Skeletal muscle cell (primary cell): ENCODE measurements at places on chromosomes 16 and 17.
A peak's percentile ranks its signal among the peaks of the same experiment; 100 is the strongest.

- peak; percentile 93 for DNase-seq
Measured at GRCh38 chr17:42814633-42815399, 9.3 kb downstream of the BECN1 start.

GRCh38 chr17:63692195-63692816, 7.6 kb downstream of the LIMD2 start:
- no peak for DNase-seq

DNA sequence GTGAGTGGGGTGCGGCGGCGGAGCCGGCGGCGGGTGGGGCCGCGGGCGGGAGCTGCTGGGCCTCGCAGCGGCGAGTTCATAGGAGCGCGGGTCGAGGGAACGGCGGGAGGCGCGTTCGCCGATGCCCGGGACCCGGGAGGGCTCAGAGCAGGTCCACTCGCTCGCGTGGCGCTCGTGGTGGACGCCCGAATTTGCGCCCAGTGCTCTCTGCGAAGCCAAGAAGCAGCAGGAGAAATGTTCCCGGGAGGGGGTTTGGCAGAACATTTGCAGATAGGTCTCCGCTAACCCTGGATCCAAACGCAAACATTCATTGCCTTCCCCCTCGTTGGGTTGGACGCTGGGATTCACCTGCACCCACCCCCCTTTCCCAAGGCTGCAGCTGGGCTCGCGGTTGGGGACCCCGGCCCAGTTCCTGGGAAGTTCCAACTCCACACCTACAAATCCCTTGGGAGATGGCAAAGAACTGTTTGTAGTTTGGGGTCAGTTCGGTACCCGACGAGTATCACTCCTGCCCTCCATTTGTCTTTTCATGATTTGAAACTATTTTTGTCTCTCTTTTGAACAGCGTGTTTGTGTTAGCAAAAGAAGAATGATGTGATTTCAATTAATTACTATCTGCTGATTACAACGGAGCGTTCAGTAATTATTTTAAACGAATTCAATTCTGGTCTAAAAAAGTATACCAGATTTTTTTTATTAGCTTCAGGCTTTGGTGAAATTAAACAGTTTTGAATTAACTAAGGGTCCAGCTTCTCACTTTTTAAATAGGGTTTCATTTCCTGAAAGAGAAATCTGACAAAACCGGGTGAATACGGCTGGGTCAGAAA, 2.3 kb downstream of the NTN1 start:
- no peak for DNase-seq

- DNase-seq = no peak
Measured at GRCh38 chr17:18184143-18185031, 759 bp downstream of the ALKBH5 start.

DNA sequence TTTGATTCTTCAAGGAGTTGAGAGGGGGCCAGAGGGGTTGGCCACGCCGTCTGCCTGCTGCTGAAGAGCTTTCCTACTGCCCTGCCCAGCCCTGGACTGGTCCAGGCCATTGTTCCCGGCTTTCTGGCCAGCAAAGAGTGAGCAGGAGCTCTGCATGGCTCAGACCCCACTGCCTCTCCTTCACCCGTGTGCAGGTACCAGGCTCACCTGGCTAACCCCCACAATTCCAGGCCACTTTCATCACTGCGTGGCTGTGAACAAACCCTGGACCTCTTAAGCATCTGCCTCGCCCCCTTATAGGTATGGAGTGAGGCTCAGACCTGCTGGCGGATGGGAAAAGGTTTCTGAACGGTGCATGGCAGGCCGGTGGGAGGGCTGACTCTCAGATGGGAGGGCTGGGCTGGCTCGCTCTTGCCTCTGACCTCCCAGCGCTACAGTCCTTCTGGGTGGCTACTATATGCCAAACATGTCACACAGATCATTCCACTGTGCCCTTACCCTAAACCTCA, 8.9 kb downstream of the ZNF319 start:
- no peak for DNase-seq

DNA sequence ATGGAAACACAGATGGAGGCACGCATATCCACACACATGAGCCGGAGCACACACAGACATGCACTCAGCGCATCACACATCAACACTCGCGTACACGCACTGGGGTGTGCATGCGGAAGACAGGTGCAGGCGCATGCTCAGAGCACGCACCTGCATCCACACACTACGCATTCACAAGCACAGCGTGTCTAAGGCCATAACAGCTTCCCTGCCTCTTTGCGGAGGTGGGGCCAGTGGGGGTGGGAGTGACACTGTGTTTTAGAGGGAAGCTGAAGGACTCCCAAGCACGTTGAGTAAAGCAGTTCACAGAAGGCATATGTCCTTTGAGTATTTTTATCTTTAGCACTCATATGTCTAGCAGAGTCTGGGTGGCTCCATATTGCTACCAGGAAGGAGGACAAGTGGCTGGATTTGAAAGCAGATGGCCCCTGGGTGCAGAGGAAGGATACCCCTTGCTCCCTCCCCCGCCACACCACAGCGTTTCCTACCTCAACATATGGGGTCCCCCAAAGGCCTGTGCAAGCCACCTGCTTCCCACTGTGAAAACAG, 68.6 kb upstream of the TOB1 start:
- DNase-seq = no peak

GRCh38 chr16:280552-280951, at the start of gene ARHGDIG:
TSS of gene ARHGDIG (plus strand) at chr16:280591. CDS start at chr16:280681, 90 bp downstream.
- DNase-seq = no peak

GRCh38 chr17:57318913-57319312, 62.6 kb downstream of the MSI2 start:
- DNase-seq = no peak
